Spinal cord (tissue), 10 donors: ENCODE measurements at places on chromosomes 3 and 15. TPM values are rescaled to one million over a fixed set of nuclear protein-coding genes. Genes with fewer than 3 reads are reported as not detected.
A peak's percentile ranks its signal among the peaks of the same experiment; 100 is the strongest.

- no peak overlapping the region for H3K4me3 ChIP-seq
- DNase-seq: no peak
- H3K4me1 ChIP-seq: no peaks in the 10 kb centered on the region
- H3K27me3 ChIP-seq: no peaks in the 10 kb centered on the region
- H3K27ac ChIP-seq: no peak overlapping the region
- H3K36me3 ChIP-seq: no peaks in the 10 kb centered on the region
Observed at GRCh38 chr3:81741216-81741615, 20.2 kb downstream of the GBE1 start.

- H3K36me3 ChIP-seq: no peaks in the 10 kb centered on the region
- no peak for DNase-seq
- H3K4me1 ChIP-seq: peaks cover 6% of the 10 kb centered on the region
- H3K4me3 ChIP-seq: no peak overlapping the region
- peak overlapping the region; percentile 82 for H3K27ac ChIP-seq
- H3K27me3 ChIP-seq: no peaks in the 10 kb centered on the region
Observed at GRCh38 chr3:19888428-19889152, 45.4 kb downstream of the EFHB start.

- no peak for DNase-seq
- no peaks in the 10 kb centered on the region for H3K27me3 ChIP-seq
- H3K27ac ChIP-seq: no peak overlapping the region
- H3K4me1 ChIP-seq: no peaks in the 10 kb centered on the region
Observed at GRCh38 chr3:60391292-60391691, 860.0 kb downstream of the FHIT start.

DNA sequence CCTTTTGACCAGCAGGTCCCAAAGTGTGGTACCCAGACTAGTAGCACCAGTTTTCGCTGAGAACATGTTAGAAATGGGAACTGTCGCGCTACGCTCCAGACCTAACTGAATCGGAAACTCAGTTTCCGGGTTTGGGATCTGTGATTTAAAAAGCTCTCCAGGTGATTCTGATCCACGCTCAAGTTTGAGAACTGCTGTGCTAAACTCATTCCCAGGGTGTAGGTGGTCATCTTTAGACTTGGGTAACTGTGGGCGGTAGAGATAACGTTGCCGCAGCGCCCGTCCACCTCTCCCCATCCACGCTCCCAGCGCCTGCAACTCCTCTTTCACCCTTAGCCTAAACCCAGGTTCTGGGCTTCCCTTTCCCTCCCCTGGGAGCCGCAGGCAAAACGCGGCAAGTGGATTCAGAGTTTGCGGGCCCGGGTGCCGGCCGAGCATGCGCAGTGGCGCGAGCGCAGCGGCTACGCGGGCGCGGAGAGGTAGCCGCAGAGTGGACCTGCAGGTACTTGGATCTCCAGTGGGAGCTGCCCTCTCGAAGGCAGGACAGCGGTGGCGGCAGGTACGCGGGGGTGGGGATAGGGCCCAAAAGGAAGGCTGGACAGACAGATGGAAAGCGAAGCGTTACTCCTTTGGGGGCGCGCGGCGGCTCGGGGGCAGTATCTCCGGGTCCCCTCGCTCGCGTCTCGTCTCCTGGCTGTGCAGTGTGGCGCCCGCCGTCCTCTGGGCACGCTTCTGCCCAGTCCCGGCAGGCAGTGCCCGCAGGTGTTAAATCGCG, at the start of gene PLS1:
Gene PLS1 (plus strand): TSS at position 443 of the 775 bp plus-strand sequence. CDS start 67,845 bp downstream, outside the sequence.
- peak within 1 kb of the TSS; percentile 66 for H3K4me3 ChIP-seq
- no peak within 1 kb of the TSS for H3K27ac ChIP-seq
- peaks cover 3% of the 10 kb centered on the region for H3K4me1 ChIP-seq
- no peaks in the 10 kb centered on the region for H3K36me3 ChIP-seq
- DNase-seq: peak; percentile 60

DNA sequence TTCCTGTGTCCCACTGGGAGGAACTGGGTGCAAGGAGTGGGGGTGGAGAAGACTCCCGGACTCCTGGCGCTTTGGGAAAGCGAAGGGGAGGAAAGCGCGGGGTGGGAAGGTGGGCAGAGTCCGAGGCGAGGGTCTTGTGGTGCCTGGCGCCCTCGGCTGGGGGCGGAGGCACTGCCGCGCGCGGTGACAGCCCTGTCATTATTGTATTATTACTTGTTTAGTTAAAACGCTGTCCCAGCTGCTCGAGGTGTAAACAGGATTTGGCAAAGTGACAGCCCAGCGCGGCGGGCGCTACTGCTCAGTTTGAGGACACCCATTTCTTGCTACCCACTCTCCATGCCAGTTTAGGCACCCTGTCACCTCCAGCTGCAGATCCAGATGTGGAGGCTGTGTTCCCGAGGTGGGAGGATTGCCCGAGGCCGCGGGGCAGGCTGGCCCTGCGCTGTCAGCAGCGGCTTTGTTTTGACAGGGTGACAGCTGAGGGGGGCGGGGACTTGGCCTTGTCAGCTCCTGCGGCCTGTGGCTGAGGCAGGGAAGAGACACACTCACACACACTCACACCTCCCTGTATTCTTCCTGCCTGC, 1.0 kb downstream of the KAT2B start:
- no peaks in the 10 kb centered on the region for H3K27me3 ChIP-seq
- peak overlapping the region; percentile 87 for H3K27ac ChIP-seq
- DNase-seq: peak; percentile 72
- H3K36me3 ChIP-seq: no peaks in the 10 kb centered on the region
- H3K4me1 ChIP-seq: peaks cover 15% of the 10 kb centered on the region

GRCh38 chr3:64143409-64144130, 81.7 kb downstream of the PRICKLE2 start:
- peaks cover 3% of the 10 kb centered on the region for H3K4me1 ChIP-seq
- no peaks in the 10 kb centered on the region for H3K27me3 ChIP-seq
- DNase-seq: no peak
- peaks cover 18% of the 10 kb centered on the region for H3K36me3 ChIP-seq
- no peak overlapping the region for H3K27ac ChIP-seq
- H3K4me3 ChIP-seq: no peak overlapping the region

DNA sequence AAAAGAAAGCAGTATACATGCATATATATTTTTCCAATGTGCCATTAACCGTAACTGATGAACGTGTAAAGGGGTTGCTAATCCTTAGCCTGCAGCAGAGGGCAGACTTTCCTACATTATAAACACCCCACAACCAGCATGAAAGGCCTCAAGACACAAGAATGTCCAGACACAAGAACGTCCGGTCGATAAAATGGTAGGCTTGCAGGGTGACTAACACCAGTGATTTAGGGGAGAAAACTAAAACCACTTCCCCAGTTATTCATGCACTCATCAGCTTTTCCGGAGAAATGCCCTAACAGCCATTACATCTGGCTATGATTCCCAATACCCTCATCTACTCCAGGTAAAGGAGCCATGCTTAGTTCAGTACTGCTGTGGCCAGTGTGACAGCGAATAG, 57.4 kb downstream of the LRTM1 start:
- H3K27ac ChIP-seq: no peak overlapping the region
- H3K4me3 ChIP-seq: no peak overlapping the region
- DNase-seq: peak; percentile 87
- H3K27me3 ChIP-seq: peaks cover 2% of the 10 kb centered on the region
- no peaks in the 10 kb centered on the region for H3K4me1 ChIP-seq

DNA sequence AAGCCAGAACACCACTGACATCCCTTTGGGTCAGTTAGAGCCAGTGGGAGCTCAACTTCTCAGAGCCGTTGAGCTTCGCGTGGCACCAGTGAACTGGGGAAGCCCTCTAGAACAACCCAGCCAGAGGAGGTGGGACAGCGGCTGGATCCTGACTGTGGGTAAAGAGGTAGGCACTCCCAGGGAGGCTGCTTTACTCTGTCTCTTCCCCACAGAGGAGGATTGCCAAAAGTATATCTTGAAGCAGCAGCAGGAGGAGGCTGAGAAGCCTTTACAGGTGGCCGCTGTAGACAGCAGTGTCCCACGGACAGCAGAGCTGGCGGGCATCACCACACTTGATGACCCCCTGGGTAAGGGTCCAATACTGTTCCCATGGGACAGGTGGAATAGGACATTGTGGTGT, 1.2 kb downstream of the MYD88 start:
- H3K36me3 ChIP-seq: peaks cover 23% of the 10 kb centered on the region
- no peak for DNase-seq
- H3K27ac ChIP-seq: no peak overlapping the region
- no peaks in the 10 kb centered on the region for H3K27me3 ChIP-seq

- H3K4me3 ChIP-seq: no peak overlapping the region
- H3K36me3 ChIP-seq: no peaks in the 10 kb centered on the region
- H3K27ac ChIP-seq: no peak overlapping the region
- DNase-seq: no peak
Observed at GRCh38 chr15:32824777-32825176, 107.0 kb downstream of the GREM1 start.

GRCh38 chr15:39429898-39430357, 151.0 kb upstream of the THBS1 start:
- H3K4me3 ChIP-seq: no peak overlapping the region
- no peak overlapping the region for H3K27ac ChIP-seq
- H3K27me3 ChIP-seq: no peaks in the 10 kb centered on the region
- H3K36me3 ChIP-seq: no peaks in the 10 kb centered on the region

DNA sequence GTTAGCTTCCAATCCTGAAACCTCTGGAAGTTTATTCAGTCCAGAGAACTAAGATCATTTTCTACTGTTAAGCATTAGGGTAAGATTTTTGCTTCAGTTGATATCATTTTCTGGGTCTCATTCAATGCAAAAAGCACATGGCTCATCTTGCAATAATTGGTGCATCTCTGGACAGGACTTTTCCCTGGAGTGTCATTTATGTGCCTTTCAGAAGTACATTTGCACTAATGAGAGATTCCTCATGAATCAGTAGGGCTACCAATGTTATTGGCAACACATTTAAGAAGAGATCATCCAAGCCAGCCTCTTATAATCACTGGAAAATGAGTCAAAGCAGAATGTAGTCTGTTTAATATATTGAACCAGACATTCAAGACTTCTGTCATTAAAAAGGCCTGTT, 224.2 kb upstream of the CHRNA7 start:
- no peaks in the 10 kb centered on the region for H3K27me3 ChIP-seq
- no peak overlapping the region for H3K27ac ChIP-seq
- peaks cover 3% of the 10 kb centered on the region for H3K4me1 ChIP-seq
- no peaks in the 10 kb centered on the region for H3K36me3 ChIP-seq

DNA sequence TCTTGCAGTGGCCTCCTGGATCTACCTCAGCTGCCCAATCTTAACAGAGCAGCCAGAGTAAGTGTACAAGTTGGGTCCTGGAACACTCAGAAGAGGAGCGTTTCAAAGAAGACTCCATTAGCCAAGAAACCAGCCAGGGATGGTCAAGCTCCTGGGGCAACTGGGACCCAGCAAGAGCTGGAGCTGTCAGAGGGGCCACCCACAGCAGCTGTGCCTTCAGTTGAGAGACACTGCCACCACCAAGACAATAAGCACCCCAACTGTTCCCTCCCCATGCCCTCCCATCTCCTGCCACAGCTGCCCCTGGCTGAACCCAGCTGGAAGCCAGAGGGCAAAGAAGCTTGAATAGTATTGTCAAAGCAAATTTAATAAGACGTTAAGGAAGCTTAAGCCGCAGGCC, 110.6 kb upstream of the TLE3 start:
- no peaks in the 10 kb centered on the region for H3K27me3 ChIP-seq
- no peaks in the 10 kb centered on the region for H3K36me3 ChIP-seq
- no peak for DNase-seq
- H3K4me1 ChIP-seq: no peaks in the 10 kb centered on the region
- H3K4me3 ChIP-seq: no peak overlapping the region

DNA sequence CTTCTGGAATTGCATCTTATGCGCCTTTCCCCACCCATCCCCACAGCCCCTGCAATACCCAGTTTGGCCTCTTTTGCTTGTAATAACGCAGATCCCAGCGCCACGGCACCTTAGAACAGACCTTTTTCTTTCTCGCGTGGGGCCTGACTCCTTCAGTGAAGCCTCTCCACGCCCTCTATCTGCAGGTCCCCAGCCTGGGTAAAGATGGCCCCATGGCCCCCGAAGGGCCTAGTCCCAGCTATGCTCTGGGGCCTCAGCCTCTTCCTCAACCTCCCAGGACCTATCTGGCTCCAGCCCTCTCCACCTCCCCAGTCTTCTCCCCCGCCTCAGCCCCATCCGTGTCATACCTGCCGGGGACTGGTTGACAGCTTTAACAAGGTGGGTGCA, 594 bp downstream of the CRELD1 start:
- peaks cover 21% of the 10 kb centered on the region for H3K36me3 ChIP-seq
- peak overlapping the region; percentile 89 for H3K4me3 ChIP-seq
- peaks cover 27% of the 10 kb centered on the region for H3K4me1 ChIP-seq
- no peaks in the 10 kb centered on the region for H3K27me3 ChIP-seq
- peak overlapping the region; percentile 94 for H3K27ac ChIP-seq

GRCh38 chr3:25581823-25582222, 82.9 kb downstream of the TOP2B start:
- no peaks in the 10 kb centered on the region for H3K4me1 ChIP-seq
- peaks cover 5% of the 10 kb centered on the region for H3K36me3 ChIP-seq
- no peak overlapping the region for H3K4me3 ChIP-seq

DNA sequence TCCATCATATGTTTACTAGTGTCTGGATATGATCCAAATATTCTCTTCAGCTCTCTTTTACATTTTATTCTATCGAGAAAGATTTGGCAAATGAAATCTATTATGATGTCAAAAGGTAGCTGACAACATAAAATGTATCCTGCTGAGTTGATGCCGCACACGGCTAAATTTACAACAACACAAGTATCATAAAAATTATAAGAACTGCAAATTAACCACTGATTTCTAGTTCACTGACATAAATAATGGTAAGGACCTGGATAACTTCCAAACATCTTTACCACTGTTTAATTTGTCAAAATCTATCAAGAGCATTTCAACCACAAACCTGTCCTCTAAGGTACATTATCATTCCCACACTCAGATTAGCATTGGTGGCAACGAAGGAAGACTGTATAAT, 244.5 kb downstream of the FOXP1 start:
- no peaks in the 10 kb centered on the region for H3K36me3 ChIP-seq
- H3K4me3 ChIP-seq: no peak overlapping the region
- no peak overlapping the region for H3K27ac ChIP-seq
- H3K27me3 ChIP-seq: no peaks in the 10 kb centered on the region
- DNase-seq: peak; percentile 32

DNA sequence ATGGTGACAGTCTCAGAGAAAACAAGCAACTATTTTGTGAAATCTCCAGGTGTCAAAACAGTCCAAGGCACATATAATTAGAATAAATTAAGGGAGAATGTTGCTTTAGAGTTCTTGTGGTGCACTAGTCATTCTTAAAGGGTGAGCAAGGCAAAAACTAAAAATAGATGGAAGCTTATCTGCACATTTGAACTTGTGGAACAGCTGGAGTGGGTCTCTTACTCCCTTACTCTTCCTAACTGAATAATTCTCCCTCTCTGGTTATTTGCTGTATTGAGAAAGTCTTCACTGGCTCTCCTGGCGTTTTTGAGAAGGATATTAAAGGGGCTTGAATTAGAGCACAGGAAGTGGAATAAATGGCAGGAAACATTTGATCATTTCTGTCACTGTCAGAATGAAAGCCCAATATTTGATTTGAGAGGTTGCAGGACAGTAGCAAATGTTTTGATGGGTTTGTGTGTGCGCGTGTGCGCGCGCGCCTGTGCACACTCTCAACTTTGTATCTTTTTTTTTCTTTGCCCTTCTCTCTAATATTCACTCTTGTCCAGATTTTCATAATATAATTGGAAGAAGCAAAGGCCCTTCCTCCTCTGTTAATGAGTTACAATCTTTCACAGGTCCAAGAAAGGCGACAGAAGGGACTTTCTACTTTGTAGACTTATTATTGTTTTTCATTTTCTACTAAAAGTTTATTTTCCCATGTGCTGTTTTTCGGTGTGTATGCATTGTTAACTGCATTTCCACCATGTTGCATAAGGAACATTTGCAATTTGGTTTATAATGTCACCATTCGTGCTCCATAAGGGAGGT, 40.9 kb downstream of the AKAP13 start:
- H3K27me3 ChIP-seq: no peaks in the 10 kb centered on the region
- no peak overlapping the region for H3K27ac ChIP-seq
- no peaks in the 10 kb centered on the region for H3K36me3 ChIP-seq
- no peak overlapping the region for H3K4me3 ChIP-seq

Gene MUSTN1
- 189 TPM for total RNA-seq

Gene XCR1
- not detected for total RNA-seq

Gene SYNPR
- total RNA-seq: 83.5 TPM

Gene TNNC1
- total RNA-seq: 17.9 TPM

Gene CORO2B
- total RNA-seq: 15.9 TPM

Gene CFAP161
- total RNA-seq: 5.4 TPM

Gene TGM4
- not detected for total RNA-seq

Gene STRA6
- total RNA-seq: 9.4 TPM
